Activated naive CD4-positive, alpha-beta T cell treated with anti-CD3 and anti-CD28 coated beads, Interleukin-2, amount 50 U/mL, for 72 hours (primary cell): ENCODE measurements at places on chromosomes 7 and 10. TPM values are rescaled to one million over a fixed set of nuclear protein-coding genes. Genes with fewer than 3 reads are reported as not detected.

The OR9A4 gene
- total RNA-seq: not detected

DNA sequence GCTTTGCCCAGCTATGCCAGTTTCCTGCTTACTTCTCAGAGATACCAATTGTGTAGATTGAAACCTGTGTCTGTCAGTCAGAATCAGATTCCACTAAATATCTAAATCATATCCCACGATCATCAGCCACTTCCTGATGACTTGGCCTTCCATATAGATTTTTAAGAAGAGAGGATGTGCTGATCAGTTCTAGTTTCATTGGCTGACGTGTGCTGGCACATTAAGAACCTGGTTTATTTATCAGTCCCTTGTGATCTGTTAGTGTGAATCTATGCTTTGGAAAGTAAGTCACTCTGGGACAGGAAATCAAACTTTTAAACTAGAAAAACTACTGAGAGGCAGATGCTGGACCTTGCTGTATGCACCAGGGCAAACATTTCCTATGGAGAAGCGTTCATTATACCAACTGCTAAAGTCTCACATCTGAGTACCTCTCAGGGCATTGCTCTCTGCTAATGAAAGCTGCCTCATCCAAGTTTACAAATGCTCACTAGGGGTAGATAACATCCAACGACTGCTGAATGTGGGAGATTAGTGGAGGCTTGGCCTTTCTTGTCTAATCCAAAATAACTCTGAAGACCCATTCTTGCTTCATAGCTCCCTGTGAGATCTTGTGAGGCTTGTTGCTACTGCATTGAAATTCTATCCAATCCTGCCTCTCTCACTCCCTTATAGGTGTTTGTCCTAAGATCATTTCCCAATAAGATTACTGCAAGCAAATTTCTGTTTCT lies 109.1 kb downstream of the ARL4A start:
- no peak for DNase-seq

The CABCOCO1 gene
- total RNA-seq: not detected

The PNLIP gene
- not detected for total RNA-seq

The ZP3 gene
- total RNA-seq: 7.9 TPM

GRCh38 chr7:80244206-80244916 lies 109.7 kb downstream of the GNAI1 start:
- no peak for DNase-seq

- DNase-seq: no peak
Measured at GRCh38 chr7:135925210-135925609, 51.9 kb downstream of the MTPN start.

- DNase-seq: no peak
Measured at GRCh38 chr7:70694434-70694970, 437.4 kb upstream of the GALNT17 start.

DNA sequence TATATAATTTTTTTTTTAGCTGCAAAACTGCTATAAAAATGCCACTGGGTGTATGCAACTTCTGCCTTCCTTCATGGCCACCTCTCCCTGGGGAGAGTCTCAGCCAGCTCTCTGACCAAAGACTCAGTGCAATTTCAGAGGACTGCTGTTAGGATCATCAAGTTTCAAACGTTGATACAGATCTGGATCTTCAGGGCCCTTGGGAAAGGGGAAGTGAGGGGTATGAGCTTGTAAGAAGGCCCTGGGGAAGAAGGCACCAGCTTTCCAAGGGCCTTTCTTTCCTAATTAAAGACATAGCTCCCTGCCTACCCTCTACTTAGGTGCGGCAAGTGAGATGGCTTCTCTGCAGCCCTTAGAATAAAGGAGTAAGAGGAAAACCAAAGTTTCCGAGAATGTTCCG lies 130.4 kb downstream of the CUL2 start:
- DNase-seq: no peak

DNA sequence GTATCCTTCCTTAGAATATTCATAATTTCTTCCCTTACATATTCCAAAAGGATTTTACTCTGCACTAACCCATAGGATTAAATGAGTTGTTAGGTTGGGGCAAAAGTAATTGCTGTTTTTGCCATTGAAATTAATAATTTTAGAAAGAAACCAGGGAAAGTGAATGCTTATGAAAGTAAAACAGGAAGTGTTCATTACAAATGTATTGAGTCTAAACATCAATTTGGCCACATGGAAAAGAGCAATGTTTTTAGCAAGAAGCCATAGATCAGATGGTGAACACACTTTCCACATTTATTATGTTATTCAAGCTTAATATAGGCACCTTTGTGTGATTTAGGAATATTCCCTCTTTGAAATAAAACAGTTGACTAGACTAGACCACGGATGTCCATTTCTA lies 102.9 kb downstream of the SUGCT start:
- DNase-seq: no peak

DNA sequence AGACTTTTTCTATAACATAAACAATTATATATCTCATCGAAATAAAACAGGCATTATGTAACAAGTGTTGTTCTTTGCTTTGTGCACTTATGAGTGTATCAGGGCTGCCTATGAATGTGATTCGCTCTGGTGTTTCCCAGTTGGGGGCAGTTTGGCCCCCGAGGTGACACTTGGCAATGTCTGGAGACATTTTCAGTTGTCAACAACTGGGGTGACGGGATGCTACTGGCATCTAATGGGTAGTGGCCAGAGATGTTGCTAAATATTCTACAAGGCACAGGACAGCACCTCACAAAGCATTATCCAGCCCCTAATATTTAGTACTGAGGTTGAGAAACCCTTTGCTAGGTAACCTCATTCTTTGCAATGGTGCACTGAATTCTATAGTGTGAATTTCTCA lies 83.3 kb downstream of the PLCE1 start:
- no peak for DNase-seq

- DNase-seq: no peak
Measured at GRCh38 chr10:80443531-80443974, 10.6 kb upstream of the TSPAN14 start.

The KIF11 gene
- total RNA-seq: 57.7 TPM

DNA sequence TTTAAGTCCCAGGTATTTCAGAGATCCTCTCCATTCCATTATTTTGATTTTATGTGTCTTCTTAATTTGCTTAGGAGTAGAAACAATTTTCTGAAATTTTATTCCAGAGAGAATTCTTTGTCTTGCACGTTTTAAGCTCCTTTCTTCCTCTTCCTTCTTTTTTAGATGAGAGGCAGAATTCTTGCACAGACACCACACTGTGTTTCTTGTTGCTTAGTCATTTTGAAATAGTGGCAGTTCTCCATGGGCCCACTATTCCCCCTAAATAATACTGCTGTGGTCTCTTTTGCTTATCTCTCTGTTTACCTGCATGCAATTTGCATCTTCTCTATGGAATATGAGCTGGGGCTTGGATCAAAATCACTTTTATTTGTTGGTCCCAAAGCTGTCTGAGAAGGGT lies 54.3 kb upstream of the WAC start:
- no peak for DNase-seq

DNA sequence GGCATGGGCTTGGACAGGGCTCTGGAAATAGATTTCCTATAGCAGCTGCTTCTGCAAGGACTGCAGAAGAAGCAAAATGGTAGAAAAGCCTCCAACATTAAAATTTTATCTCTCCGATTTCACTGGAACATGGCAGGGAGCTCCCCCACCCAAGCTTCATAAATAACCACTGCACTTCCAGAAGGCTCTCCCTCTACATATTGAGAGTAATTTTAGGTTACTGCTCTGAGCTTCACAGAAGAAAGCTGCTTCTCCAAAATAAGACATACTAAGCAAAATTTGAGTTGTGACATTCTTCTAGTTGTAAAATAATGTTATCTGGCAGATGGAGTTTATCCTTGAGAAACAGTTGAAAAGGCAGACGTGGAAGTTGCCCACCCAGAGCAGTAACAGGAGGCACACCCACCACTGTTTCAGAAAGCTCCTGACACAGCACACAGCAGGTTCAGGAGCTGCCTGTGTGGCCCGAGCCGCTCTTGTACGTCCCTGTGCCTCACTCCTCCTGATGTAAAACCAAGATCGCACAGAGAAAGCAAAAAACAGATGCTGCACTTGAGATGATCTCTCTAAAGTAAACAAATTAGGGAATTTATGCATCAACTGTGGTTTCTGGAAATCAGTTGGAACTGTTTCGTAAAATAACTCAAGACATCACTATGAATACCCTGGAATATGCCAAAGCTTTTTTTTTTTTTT lies 621.0 kb downstream of the PARD3 start:
- no peak for DNase-seq

DNA sequence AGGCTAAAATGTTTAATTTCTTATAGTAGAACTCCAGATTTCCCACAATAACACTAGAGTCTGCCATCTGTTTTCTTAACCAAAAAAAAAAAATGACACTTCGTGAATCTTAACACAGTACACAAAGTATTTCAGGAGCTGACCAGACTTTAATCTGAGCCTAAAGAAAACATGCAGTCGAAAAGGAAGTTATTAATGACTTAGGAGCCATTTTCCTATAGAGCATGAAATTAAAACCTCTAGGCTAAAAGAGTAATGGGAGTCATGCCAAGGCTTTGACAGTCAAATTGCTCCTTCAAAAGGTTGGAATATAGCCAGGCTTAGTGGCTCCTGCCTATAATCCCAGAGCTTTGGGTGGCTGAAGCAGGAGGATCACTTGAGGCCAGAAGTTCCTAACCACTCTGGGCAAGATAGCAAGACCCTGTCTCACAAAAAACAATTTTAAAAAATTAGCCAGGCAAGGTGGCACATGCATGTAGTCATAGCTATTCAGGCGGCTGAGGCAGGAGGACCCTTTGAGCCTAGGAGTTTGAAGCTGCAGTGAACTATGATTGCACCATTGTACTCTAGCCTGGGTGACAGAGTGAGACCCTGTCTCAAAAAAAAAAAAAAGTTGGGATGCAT lies 13.6 kb downstream of the MICU1 start:
- DNase-seq: no peak

- DNase-seq: no peak
Measured at GRCh38 chr7:111092406-111093236, 1.7 kb downstream of the LRRN3 start.

The LFNG gene
- 21.1 TPM for total RNA-seq

DNA sequence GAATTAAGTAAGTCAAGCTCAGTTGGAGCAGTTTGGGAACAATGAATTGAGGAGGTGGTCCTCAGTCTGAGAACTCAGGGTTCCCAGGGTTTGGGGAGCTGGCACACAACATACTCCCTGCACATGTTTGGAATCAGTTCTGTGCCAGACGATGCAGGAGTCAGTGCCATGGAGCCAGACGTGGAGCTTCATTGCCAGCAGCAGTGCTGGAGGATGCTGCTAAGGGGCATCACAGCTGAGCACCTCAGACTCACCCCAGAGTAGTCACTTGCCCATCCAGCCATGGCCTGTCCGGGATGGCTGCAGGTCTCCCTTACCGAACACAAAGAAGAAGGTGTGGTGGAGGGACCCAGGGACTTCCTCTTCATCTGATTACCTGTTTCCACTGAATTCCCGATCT lies 7.9 kb downstream of the GIMAP5 start:
- DNase-seq: no peak

DNA sequence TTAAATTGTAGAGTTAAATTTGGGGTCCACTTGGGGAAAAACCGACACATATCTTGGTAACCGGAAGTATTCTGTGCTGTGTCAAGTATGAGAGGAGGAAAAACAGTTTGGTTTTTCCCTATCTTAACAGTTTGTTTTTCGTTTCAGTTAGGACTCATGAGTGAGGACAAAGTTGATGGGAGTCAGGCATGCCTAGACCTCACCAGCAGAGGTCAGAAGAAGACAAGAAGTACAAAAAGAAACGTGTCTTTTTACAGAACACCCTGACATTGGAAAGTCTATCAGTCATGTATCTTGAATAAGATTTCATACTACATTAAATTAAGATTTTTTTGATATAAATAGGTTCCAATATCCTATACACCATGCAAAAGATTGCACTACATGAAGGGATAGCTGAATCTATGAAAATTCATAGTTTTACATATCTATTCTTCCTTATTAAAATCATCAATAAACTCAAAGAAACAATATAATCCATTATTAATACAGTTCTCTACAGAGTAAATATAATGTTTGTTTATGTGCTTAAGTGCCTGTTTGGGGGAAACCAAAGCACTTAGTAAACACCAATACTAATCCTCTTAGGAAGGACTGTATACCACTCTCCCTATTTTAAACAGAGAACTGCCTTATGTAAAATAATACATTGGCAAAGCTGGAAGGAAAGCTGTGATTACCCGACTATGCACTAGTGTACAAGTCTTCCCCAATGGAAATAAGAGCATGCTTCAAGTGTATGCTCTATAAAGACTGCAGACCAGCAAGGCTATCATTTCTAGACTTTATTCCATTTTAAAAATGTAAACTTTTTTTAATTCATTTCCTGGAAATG lies 95.6 kb downstream of the USP6NL start:
- peak; percentile 31 for DNase-seq

The RADIL gene
- 0.35 TPM for total RNA-seq

- DNase-seq: no peak
Measured at GRCh38 chr10:116521424-116522290, 24.1 kb upstream of the PNLIP start.
